ENCODE measurements at places on chromosomes 12 and 14.
A peak's percentile ranks its signal among the peaks of the same experiment; 100 is the strongest.

DNA sequence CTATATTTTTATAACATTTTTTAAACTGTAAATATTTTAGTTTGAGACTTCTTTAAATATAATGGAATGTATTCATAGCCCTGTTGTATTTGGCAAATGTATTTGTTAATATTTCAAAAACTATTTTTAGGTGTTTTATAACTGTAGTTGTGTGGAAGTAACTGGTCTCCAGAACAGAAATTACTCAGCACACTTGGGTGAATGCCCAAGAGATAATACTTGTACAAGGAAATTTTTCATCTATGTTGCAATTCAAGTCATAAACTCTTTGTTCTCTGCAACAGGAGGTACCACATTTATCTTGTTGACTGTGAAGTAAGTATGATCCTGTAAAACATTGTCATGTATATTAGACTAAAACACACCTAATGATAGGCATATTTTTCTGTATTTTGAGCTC, 72.8 kb downstream of the SLCO1B3 start:
- no peak for DNase-seq

DNA sequence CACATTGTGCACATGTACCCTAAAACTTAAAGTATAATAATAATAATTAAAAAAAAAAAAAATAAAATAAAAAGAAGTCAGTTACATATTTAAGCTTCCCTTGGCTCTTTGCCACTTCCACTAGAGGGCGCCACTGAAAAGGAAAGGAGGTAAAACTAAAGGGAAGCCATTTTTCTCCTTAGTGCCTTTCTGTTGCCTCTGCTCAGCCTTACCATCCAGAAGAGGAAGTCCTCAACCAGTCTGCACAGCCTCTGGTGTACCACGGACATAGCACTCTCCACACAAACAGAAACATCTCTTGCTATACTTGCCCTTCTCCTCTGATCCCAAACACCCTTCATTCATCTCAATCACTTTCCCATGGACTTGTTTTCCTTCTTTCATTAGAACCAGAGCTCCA, 169.0 kb upstream of the EEA1 start:
- peak; percentile 38 for DNase-seq

- DNase-seq: no peak
Observed at GRCh38 chr12:69389831-69390230, 30.3 kb downstream of the YEATS4 start.

DNA sequence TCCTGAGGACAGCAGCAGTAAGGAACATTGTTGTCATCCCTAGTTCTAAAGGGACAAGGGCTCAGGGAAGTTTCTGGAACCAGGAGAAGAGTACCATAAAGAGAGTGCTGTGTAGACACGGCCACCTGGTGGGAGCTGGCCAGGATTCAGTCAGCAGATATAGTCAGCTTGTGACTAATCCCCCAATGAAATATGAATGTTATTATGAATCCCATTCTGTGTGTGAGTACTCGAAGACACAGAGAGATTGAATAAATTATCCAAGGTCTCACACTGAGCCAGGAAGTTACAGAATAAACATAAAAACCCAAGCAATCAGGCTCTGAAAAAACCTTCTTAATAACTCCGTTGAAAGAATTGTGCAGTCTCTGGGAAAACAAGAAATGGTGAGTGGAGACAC, 1359.5 kb downstream of the AACS start:
- no peak for DNase-seq

GRCh38 chr14:61374284-61374683, 52.9 kb downstream of the PRKCH start:
- DNase-seq: no peak

DNA sequence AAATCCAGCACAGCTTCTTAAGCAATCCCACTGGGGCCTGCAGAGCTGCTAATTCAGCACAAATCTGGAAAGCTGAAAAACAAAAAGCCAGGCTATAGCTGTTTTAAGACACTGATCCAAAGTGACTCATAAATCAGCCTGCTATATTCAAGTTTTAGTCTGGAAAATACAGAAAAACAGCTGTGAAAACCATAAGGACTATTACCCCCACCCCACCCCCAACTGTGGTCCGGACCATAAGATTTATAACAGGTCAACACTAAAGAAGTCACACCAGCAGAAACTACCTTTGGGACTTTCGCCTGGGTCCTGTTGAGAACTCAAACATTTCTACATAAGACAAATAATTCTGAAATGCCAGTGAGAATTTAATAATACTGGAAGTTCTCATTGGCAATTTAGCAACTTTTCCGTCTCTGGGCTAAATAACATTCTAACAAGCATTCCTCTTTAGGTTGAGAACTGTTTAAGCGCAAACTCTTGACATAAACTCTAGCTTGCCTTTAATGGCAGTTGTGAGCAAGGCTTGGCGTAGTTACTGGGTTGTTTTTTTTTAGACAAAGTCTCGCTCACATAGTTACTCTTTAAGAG, 3.3 kb downstream of the LRIG3 start:
- DNase-seq: no peak

- no peak for DNase-seq
Observed at GRCh38 chr12:21330682-21331253, 3.9 kb downstream of the SLCO1A2 start.

GRCh38 chr12:40697566-40698259, 5.5 kb downstream of the CNTN1 start:
- no peak for DNase-seq

GRCh38 chr12:76529226-76529918, 30.2 kb downstream of the OSBPL8 start:
- DNase-seq: no peak

DNA sequence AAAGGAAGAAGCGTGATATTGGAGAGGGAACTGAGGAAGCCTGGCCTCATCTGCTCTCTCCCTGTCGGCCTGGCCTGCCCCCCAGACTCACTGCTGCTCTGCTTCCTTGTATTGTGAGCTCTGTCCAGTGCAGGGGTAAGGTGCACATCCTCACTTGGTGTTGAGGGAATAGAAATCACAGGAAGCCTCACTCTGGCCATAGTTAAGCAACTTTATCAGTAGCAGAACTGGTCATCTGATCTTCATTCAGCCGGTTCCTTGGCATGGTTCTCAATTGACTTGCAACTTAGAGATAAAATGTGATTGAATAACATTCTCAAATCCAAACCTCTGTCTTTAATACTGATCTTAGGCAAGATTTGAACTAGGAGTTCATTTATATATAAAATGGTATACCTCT, 11.5 kb upstream of the CCDC175 start:
- DNase-seq: no peak

GRCh38 chr12:72141381-72141780, 130.8 kb upstream of the TRHDE start:
- DNase-seq: no peak

DNA sequence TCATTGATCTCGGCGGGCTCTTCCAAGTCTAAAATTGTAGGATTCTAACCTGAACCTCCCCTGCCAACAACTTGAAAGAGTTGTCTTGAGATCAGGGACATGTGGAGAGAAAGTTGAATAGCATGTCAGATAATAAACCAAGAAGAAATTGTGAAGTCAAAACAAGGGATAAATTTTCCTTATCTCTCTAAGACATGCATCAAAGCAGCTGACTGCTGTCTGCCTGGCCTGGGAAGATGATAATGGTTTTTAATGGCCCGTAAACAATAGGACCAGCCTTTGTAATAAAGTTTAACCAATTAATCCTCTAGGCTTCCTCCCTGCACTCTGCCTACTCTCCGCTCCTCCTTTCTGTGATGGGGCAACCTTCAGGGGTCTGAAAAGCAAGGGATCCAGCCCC, 67.9 kb downstream of the DPF3 start:
- no peak for DNase-seq

DNA sequence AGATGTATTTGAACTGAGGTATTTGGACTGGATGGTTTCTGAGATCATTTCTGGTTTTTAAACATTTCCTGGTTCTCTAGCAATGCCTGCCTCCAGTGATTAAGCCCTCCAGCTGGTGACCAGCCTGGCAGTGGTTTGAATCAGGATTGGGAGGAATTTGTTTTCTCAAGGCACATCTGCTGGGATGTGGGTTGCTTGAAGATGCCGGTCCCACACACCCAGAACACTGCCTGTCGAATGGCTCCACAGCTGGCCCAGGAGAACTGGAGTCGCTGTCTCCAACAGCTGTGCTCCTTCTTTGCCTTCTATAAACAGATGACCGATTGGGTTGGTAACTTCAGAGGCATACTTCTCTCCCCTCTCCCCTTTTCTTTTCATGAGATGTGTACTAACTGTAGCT, 258.0 kb upstream of the DDHD1 start:
- DNase-seq: no peak

All from activated T-helper 2 cell treated with anti-CD3 and anti-CD28 coated beads, Interferon-gamma antibody, Interleukin-2, Interleukin-4, amounts not matched to agents 10 μg/mL and 5 μg/mL and 100 μg/mL, durations not matched to agents 14 hours and 24 hours and 36 hours (primary cell).